ENCODE measurements at places on chromosomes 2 and 18. TPM values are rescaled to one million over a fixed set of nuclear protein-coding genes. Genes with fewer than 3 reads are reported as not detected.
A peak's percentile ranks its signal among the peaks of the same experiment; 100 is the strongest.

Gene SERPINB10
- total RNA-seq: not detected

GRCh38 chr18:58402247-58402646, 226.6 kb downstream of the ALPK2 start:
- H3K4me3 ChIP-seq: no peak overlapping the region
- DNase-seq: no peak
- no peaks in the 10 kb centered on the region for H3K36me3 ChIP-seq
- no peaks in the 10 kb centered on the region for H3K27me3 ChIP-seq

Gene AGAP1
- 19.7 TPM for total RNA-seq

GRCh38 chr18:49444581-49444980, 15.9 kb downstream of the DYM start:
- H3K27ac ChIP-seq: no peak overlapping the region
- H3K36me3 ChIP-seq: peaks cover 12% of the 10 kb centered on the region
- H3K4me1 ChIP-seq: no peaks in the 10 kb centered on the region
- H3K27me3 ChIP-seq: no peaks in the 10 kb centered on the region
- DNase-seq: no peak

DNA sequence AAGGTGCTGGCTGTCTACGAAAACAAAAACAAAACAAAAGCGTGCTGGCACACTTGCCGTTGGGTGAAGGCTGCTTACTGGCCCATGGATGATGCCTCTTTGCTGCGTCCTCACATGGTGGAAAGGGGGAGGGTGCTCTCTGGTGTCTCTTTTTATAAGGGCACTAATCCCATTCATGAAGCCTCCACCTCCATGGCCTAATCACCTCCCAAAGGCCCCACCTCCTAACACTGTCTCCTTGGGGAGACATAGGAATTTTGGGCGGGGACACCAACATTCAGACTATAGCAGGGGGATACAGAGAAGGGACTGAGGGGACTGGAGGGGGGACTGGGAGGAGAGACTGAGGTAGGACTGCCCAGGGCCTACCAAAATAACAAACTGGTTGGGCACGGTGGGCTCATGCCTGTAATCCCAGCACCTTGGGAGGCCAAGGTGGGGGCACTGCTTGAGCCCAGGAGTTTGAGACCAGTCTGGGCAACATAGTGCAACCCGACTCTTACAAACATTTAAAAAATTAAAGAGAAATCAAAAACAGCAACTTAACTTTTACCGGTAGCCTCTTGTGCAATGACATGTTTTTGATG, 14.5 kb downstream of the PTMA start:
- H3K27me3 ChIP-seq: no peaks in the 10 kb centered on the region
- H3K36me3 ChIP-seq: no peaks in the 10 kb centered on the region
- no peaks in the 10 kb centered on the region for H3K4me1 ChIP-seq
- DNase-seq: no peak

DNA sequence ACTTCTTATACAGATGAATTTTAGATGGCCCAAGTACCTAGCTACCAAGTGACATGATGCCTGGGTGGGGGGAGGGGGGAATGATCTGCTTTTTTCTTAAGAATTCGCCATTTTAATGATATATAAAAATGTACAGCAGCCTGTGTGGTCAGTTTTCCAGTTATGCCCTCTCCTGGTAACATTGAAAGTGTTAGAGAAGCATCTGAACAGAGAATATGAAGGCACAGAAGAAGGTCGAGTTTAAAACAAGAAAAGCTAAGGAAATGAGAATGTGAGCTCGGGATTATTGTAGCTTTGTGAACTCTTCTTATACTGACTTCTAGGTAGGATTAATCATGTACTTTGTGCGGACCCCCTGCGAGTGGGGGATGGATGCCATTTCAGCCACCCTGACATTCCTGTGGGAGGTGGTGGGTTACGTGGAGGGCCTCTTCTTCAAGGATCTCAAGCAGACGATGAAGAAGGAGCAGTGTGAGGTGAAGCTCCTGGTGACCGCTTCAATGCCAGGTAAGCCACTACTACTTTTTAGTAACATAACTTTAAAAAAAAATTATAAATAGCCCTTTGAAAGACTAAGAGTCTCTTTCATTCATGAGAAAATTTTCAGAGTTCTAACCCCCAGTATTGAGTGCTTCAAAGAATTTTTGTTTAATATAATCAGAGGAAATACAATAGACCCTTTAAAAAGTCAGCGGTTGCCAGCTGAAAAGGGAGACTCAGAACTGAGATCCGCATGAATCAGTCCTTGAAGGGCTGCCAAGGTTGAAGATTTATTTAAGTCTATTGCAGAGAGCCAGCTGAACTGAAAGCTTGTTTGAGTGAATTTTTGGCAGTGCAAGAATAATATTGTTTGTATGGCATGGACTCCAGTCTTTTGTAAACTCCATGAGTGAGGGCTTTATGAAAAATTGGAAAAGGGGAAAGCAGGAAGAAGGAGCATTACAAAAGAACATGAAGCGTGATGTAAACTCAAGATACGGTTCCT, 68.6 kb upstream of the RPE start:
- H3K4me3 ChIP-seq: peak overlapping the region; percentile 23
- no peaks in the 10 kb centered on the region for H3K36me3 ChIP-seq
- H3K27me3 ChIP-seq: no peaks in the 10 kb centered on the region
- no peak for DNase-seq
